Hepatic stellate cell (primary cell): ENCODE measurements at places on chromosomes 1 and 21.

GRCh38 chr1:189866606-189867005 is 611.1 kb downstream of the BRINP3 start:
- no peak for DNase-seq

- no peak for DNase-seq
These were observed 1.6 kb downstream of the ST6GALNAC5 start for GRCh38 chr1:76868916-76869315.

- no peak for DNase-seq
These were observed 76.6 kb downstream of the FAM78B start for GRCh38 chr1:166090244-166090643.

DNA sequence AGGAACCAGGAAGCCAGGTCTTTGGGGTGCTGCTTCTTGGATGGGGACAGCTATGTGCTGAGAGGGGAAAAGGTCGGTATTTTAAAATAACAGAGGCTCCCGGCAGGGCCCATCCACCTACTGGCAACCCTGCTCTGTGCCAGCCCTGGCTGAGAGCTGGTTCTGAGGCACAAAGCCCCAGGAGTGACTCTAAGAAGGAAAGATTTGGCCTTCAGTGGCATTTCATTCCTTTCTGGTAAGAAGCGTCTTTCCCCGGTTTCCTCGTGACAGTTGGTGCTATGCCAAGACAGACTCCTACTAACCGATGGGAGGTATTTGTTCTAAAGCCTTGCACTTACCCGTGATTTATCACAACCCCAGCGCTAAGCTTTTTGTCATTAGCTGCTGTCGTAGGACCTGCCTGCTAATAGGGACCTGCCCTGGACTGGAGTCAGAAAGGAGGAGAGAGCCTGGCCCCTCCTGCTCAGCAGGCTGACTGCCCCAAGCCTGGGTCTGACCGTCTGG is 123.1 kb upstream of the ADAR start:
- DNase-seq: peak; percentile 36

GRCh38 chr1:154551474-154551873 is 7.0 kb downstream of the UBE2Q1 start:
- no peak for DNase-seq

DNA sequence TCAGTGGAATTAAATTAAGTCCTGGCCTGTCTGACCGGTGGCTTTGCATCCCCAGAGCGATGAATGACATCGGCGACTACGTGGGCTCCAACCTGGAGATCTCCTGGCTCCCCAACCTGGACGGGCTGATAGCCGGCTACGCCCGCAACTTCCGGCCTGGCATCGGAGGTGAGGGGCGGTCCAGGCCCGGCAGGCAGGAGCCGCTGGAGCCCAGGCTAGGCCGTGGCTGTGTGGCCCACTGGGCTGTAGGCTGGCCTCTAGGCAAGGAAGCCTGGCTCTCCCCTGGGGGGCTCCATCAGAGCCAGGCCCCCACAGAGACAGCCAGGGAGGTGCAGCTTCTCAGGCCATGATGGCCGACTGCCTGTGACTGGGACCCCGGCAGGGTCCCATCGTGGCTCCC is 5.7 kb downstream of the GABRD start:
- no peak for DNase-seq

DNA sequence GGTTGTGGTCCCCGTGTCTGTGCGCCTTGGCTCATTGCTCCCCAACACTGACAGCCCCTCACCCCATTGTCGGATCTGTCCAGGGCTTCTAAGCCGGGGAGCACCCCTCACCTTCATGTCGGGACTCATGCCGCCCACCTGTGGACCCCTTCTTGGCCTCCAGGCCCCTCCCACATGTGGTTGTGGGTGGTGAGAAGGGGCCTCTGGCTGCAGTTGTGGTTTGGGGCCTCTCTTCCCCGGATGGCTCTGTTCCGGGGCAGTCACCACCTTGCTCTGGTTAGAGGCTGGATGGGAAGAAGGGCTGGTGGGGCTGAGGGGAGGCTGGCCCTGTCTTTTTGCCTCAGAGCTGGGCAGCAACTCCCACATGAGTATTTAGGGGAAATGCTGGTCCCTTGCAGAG is 158.6 kb upstream of the C1orf174 start:
- no peak for DNase-seq

- DNase-seq: no peak
These were observed 215.3 kb upstream of the PTGFR start for GRCh38 chr1:78275456-78275855.

DNA sequence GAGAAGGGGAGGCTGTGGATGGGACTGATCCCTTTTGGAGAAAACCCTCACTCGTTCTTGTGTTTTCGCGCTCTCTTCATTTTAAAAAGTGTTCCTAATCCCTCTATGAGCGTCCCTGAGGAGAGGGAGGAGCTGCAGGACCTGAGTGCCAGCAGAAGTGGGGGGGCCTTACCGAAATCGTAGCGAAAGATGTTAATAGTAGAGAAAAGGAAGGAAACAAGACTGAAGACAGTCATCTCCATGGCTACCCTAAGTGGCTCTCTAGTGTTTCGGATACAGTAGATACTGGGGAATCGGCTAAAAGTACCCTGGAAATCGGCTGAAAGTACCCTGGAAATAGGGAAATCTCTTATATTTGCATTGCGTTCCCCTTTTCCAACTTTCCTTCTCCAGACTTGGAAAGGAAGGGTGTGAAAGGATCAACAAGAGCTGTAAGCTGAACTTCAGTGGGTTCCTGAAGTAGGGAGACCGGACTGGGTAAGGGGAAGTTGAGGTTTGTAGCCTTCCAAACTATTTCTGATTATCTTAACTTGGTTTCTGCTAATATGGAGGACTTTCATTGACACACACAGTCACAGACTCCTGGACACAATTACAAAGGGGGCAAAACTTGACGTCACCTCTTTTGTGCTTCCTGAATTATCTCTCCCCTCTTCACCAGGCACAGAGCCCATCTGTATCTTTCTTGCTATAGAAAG is 486 bp upstream of the DSTYK start:
- DNase-seq: no peak

DNA sequence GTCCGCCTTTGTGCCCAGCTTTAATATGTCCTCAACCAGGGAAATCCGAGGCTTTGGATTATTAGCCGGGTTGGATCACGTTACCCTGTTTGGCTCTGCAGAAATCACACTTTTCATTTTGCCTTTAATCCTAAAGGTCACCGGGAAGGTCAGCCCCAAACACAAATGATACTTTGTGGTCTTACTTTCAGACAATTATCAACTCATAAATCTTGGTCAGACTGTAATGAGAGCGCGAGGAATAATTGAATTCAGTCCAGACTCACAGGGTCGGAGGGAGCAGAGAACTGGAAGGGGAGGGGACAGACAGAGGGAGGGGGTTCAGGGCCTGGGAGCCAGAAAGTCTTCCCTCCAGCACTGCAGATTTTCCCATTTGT is 91.7 kb upstream of the NFIA start:
- DNase-seq: no peak

GRCh38 chr1:30536530-30536929 is 186.9 kb downstream of the MATN1 start:
- DNase-seq: no peak

DNA sequence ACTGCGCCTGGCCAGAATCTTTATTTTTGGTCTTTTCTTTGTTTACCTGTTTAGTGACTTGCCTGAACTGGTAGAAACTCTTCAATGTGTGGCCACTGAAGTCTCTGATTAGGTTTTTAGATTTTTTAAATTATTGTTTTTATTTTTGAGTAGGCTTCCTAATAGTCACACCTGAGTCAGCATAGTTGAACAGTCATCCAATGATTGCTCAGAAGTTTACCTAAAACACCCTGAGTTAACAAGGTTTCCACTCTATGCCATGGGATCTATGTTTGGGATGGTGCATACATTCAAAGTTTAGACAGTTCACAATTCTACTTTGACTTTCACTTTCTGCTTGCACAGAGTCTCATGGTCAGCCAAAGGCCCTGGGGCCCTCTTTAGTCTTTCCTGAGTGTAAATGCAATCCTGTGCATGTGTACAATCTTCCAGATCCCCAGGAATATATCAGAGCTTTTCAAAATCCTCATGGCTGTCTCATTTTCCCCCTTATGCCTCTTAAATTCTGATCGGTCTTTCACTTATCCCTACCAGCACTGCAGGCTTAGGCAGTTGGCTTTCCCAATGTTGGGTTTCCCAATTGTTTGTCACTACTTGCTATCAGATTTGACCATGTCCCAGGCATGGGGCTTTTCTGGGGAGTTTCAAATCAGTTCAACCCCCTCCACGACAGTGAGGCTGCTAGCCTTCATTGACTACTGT is 114.4 kb upstream of the RAB3GAP2 start:
- no peak for DNase-seq

DNA sequence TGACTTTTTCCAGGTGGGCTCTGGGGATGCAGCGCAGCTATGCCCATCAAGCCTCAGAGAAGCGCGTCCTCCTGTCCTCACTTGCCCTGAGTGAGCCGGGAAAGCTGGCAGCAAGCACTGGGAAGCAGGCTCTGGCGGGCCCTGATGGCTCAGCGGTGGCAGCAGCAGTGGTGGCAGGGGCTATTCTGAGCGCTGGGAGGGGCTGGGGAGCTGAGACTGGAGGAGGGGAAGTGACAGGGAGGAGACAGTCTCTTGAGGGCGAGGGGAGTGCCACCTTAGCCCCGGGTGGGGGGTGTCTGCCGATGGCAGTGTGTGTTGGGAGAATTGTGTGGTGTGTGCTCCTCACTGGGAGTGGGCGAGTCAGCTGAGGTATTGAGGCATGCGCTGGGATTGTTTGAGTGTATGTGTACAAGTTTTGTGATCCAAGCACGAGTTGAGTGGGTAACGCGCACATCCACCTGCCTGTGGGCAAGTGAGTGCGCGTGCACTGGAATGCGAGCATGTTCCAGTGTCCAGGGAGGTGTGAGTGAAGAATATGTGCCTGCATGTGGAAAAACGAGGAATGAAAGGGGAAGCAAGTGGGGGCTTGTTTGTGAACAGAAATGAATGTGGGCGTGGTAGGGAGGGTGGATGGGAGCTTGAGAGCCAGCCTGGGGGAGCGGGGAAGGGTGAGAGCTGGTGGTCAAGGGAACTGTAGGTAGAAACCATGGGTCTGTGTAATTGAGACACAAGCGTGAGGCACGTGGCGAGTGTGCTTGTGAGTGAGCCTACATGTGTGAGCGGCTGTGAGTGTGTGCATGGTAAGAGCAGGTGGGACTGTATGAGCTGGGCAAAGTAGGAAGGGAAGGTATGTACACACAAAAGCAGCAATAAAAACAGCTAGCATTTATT is 2.9 kb upstream of the FOXO6 start:
- DNase-seq: peak; percentile 10

DNA sequence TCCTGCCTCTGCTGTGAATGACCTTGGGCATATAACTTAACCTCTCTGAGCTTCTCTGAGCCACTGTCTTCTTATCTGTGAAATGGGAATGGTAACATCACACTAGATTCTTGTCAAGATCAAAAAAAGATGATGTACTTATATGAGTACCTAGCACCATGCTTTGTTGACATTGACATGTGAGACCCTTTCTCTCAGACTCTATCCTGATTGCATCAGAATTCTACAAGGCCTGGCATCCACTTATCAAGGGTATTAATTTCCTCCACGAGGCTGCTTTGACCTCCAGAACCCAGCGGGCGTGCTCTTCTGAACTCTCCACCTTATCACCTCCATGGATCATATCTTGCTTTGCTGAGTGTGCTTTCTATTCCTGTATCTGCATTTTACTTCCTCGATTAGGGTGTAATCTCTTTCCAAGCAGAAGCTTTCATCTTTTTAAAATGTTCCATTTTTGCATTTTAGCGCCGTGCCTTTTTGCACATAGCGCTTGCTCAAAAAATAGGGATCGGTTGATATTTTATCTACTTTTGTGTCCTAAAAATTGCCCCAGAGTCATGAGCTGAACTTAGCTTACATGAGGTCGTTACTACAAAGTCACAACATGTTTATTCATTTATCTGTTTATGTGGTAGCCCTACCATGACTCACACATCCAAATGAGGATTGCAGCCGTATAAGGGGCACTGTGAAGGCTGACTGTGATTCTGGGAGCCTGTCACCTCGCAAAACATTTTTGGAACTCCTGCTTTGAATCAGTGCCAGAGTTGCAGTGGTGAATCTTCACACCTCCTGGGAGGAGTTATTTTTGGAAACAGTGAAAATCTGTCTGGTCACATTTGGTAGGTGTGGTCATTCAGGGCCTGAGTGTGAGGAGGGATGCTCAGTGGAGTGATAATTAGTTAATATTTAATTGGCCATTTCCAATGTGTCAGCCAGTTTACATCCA is 63.2 kb downstream of the IER5 start:
- no peak for DNase-seq

DNA sequence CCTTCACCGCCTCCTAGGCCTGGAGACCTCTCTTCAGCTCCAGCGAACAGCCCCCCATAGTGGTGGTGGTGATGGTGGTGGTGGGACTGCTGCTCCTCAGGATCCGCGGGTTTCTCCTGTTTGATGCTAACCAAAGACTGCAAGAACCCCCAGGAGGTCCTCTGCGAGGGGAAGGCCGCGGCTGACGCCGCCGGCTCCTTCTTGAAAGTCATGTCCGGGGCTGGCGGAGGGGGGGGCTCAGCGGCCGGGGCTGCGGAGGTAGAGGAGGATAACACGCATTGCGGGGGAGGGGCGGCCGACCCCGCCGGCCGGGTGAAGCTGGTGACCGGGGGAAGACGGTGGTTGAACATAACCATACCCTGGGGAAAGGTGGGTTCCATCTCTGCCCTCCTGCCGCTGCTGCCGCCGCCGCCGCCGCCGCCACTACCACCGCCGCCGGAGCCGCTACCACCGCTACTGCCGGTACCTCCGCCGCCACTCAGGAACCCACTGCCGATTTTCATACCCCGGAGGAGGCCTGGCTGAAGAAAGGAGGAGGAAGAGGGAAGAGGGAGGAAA is 554 bp downstream of the ZNF281 start:
- peak; percentile 26 for DNase-seq

DNA sequence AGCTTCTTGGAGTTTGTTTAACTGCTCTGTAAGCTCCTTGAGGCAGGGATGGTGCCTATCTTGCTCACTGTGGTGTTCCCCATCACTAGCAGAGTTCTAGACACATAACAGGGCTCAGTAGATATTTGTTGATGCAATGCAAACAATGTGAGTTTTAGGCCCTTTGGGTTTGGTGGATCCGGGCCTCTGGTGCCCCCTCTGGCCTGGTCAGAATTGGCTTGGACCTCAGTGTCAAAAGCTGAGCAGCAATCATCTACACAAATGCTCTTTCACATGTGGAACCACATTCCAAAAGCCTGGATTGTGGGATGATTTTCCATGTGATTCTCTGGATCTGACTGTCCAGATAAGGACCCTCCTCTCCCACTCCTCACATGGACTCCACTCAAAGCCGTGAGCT is 53.4 kb upstream of the BCAR3 start:
- no peak for DNase-seq

GRCh38 chr1:166740668-166741276 is 98.5 kb upstream of the POGK start:
- no peak for DNase-seq

- DNase-seq: no peak
These were observed 62.7 kb upstream of the KAZN start for GRCh38 chr1:14535619-14536355.

GRCh38 chr1:47872886-47873285 is 124.3 kb downstream of the TRABD2B start:
- no peak for DNase-seq

GRCh38 chr1:177926201-177926600 is 43.7 kb downstream of the SEC16B start:
- DNase-seq: no peak
